CD4-positive, alpha-beta T cell treated with Interleukin-15 for 4 hours (primary cell): ENCODE measurements at places on chromosomes 6 and 20.

DNA sequence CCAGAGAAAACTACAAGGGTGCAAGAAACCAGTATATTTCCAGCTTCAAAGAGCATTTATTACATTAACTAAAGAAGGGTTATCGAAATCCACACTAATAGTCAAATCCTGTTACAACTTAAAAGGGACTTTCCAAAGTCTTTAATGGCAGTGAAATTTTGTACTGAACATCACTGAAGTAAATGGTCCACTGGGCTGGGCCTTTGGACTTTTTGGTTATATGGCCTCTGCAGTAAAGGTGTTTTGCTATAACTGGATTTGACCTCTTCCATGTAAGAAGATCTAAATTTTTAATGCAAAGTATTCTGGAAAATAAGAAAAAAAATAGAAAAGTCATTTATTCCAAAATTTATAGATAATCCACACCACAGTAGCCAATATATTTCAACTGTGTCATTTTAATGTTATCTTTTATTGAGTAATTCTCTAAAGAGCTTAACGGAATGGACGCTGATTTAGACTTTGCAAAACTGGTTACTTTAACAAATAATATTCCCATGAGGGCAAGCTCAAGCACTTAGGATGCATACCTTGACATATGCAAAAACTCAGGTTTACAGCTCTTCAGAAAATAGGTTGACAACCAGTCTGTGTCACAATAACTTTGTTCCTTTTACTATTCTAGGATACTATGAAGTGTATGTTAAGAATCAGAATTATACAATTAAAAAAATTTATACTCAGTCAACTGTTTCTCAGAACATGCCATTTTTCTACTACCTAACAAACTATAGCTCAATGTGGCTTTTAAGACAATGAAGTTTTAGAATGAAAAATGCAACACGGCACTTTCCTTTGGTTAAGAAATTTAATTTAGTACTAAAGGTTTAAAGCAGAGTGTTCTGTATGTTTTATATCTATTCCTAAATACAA lies 7.0 kb downstream of the RBM39 start:
- no peak for DNase-seq

DNA sequence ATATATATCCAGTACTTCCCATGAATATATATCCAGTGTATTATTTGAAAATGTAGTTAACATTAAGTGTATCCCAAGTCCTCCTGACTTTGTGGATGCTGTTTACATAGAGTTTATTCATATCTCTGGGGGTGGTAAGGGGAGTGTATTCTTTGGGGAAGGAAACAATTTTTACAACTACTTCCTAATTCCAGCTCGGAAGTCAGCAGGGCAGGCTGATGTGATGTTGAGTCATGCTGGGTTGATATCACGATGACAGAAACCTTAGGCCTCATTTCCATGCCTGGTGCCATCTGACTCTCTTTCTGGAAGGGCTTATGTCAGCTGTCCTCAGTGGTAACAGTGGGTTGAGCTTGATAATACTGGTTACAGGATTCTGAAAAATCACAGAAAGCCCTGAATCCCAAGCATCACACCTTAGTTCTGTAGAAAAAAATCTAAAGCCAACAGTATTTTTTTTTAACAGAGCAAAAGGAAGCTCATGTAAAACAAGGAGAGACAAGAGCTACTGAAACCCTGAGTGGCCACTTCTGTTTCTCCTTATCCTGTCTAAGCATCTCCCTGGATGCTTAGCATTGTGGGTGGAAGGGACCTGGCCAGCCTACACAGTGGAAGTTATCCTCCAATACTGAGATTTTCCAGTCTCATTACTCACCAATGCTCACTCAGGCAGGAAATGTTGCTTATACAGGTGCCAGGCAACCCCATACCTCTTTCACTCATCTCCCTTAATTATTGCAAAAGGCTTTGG lies 75.2 kb upstream of the IYD start:
- no peak for DNase-seq

GRCh38 chr6:37738216-37738615 lies 40.5 kb upstream of the MDGA1 start:
- no peak for DNase-seq

- no peak for DNase-seq
These were observed 501.1 kb upstream of the JAG1 start for GRCh38 chr20:11174861-11175260.

- DNase-seq = peak; percentile 80
These were observed 67.1 kb upstream of the DUSP22 start for GRCh38 chr6:225121-225721.

GRCh38 chr6:170137176-170137891 lies 153.5 kb downstream of the DLL1 start:
- no peak for DNase-seq

DNA sequence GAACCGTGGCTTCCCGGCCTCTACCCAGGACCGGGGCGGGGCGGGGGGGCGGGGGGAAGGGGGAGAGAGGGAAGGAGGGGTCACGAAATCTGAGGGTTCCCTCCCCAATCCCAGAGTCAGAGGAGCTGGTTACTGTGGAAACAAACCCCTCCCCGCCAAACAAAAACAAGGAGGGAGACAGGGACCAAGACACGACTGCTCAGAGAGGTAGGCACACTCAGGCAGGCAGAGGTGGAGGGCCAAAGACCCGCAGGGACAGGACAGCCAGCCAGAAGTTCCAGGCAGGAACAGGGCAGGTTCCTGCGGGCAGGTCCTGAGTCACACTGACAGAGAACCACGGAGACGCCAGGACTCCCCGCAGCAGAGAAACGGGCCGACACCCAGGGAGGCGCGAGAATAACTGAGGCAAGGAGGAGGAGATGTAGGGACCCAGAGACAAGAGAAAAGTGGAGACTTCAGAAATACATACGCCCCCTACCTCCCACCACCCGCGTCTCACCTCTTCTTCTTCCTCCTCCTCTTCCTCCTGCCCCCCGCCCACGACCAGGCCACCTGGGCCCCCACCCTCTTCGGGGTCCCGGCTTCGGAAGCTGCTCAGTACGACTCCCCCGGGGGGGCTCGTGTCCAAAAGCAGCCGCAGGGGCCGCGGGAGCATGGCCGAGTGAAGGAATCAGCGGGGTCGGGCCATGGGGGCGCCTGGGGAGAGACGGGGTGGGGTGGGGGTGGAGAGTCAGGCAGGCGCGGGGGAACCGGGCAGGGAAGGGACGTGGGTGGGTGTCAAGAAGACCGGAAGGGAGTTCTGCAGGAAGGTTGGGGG lies 578 bp downstream of the RGL2 start:
- DNase-seq = peak; percentile 87
